ENCODE measurements at places on chromosomes 12 and 14.

GRCh38 chr12:26425587-26426260 is 230.4 kb downstream of the SSPN start:
- DNase-seq = no peak

GRCh38 chr12:13437541-13437940 is 241.0 kb downstream of the EMP1 start:
- DNase-seq = no peak

DNA sequence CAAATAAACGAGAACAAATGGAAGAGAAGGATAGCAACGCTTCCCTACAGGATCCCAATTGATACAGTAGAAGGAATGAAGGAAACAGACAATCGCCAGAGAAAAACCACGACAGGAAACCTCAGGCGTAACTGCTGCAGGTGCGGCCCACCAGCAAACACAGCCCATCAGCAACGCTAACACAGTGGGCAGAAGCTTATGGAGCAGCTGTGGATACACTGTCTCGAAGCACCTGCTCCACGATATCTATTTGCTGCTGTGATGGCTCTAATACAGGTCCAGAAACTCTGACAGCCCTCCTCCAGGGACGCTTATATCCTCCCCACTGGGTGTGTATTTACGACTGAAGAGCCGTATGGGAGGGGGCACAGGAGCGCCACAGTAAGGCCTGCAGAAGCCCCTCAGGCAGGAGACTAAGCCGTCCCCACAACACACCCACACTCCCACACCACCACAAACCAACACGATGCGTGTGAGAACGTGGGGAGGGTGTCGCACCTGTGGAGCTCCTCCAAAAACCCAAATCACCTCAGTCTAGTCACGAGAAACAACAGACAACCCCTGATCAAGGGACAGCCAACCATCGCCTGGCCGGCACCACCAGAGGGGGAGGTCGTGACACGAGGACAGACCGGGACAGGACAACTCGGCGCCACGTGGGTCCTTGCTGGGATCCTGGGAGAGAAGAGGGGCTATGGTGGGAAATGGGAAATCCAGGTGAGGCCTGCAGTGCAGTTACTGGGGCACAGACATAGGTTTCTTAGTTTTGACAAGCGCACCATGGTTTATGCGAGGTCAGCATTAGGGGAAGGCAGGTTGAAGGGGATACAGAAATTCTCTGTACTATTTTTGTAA is 24.0 kb downstream of the POLE start:
- no peak for DNase-seq

- DNase-seq = no peak
Observed at GRCh38 chr14:36271222-36271621, 49.2 kb downstream of the MBIP start.

GRCh38 chr12:57187222-57188089 is 29.1 kb upstream of the NXPH4 start:
- no peak for DNase-seq

DNA sequence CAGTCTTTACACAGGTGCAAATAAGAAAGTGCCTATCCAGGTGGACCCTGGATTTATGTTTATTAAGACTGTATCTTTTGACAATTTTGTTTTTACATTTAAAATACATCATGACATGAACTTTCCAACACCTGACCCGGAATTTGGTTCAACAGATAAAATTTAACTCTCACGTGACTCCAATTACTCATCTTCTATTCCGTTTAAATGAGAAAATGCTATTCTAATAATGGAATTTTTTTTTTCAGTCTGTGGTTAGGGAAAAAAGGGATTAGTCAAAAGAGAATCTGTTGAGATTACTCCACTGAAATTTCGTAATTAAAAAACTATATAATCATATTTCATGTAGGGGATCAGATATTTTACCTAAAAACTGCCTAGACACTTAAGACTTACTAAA is 11.1 kb downstream of the VPS37B start:
- no peak for DNase-seq

GRCh38 chr14:22304326-22304725 is 284.7 kb downstream of the DAD1 start:
- no peak for DNase-seq

DNA sequence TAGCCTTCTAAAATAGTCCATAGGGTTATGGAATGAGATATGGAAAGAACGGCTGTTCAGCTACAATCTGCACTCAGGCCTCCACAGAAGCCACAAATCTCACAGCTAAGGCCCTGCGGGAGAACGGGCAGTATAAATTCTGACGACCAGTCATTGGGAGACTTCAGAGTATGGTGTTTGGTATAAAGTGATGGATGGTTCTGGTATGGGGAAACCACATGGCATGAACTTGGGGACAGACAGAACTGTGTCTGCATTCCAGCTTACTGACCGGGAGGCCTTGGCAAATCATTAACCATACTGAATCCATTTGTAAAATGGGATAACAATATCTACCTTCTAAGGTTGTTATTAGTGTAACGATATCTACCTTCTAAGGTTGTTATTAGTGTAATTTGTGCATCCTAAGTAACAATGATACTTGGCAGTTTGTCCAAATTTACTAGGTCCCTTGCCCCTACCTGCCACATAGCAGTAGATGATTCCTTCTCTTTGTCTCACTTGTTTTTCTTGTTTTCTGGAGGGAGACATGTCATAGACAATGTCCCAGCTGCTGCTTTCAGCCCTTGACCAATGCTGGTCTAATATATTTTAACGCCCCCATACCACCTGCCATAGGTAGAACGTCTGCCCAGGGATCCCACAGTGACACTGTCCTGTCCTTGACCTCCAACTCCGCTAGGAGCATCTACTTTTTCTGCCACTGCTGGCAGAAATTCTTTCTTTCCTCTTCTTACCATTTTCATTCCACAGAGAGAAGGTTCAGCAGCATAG is 6.8 kb downstream of the CDKL1 start:
- no peak for DNase-seq

DNA sequence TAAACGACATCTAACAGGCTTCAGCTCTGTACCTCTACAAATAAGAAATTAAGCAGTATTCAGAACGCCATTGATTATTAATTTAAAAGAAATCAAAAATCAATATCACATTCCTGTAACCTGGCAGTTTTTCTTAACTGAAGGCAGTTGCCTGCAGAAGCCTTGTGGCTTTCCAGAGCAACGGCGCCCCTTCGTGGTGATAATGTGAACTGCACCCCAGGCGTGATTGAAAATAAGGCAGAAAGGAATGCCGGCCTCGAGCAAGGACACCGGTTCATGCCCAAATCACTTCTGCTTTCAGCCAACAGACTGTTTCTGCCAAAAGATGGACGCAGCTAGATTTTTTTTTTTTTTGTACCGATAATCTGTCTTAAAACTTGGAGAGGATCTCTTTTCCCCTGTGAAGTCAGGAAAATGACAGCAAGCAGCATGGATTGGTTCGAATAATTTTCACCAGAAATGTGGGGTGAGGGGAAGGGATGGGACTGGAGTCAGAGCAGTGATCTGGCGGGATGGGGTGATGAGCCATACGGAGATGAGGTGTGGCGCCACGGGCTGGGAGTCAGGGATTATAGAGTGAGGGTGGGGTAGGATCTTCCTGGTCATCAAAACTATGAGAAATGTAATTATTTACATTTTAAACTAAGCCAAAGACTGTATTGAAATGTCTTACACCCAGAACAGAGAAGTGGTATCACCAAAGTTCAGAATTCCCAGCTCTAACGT is 473.0 kb downstream of the DPF3 start:
- DNase-seq = peak; percentile 73

DNA sequence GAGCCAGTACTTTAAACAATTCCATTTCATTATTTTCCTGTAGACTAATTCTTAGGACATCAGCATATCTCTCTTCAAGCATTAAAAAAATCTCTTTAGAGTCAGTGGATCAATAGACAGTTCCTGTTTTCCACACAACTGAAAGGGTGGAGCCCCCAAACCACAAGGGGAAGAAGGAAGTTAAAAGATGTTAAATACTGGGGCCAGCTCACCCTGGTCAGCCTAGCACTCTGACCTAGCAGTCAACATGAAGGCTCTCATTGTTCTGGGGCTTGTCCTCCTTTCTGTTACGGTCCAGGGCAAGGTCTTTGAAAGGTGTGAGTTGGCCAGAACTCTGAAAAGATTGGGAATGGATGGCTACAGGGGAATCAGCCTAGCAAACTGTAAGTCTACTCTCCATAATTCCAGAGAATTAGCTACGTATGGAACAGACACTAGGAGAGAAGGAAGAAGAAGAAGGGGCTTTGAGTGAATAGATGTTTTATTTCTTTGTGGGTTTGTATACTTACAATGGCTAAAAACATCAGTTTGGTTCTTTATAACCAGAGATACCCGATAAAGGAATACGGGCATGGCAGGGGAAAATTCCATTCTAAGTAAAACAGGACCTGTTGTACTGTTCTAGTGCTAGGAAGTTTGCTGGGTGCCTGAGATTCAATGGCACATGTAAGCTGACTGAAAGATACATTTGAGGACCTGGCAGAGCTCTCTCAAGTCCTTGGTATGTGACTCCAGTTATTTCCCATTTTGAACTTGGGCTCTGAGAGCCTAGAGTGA is at the start of gene LYZ:
LYZ (plus strand) TSS at position 220 of the 777 bp plus-strand sequence; CDS start at position 248, 28 bp downstream.
- no peak for DNase-seq

- DNase-seq = no peak
Observed at GRCh38 chr12:89393551-89394121, 41.3 kb upstream of the DUSP6 start.

DNA sequence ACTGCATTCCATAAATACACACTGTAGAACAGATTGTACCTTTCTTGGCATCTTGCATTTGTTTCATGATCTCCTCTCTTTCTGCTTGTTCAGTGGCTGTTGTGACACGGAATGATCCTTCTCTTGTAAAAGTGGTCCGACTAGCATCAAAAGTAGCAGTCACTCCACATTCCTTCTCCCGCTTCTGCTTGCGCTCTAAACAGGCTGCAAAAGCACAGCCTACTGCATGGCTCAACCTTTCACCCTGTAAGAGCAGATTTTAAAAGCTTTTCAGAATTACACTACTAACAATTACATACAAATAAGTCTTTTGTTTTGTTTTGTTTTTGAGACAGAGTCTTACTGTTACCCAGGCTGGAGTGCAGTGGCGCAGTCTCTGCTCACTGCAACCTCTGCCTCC is 49.8 kb downstream of the PAPLN start:
- DNase-seq = no peak

GRCh38 chr14:92546347-92547053 is 32.9 kb downstream of the RIN3 start:
- DNase-seq = no peak

DNA sequence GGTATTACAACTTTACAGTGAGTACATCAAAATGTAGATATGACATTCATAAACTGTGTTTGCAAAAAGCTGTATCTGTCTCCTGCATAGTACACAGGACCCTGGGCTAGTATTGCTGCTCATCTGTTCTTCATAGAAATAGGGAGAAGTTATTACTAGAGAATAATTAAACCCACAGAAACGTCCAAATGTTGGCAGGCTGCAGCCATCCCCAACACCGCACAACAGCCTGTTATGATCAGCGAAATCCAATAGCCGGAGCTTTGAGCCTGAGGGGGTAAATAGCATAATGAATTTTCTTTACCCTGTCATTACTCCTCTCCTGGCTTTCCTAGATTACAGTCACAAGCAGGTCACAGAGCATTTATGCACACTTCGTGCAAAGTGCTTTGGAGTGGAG is 178.0 kb downstream of the DACT1 start:
- DNase-seq = no peak

- no peak for DNase-seq
Observed at GRCh38 chr14:35989736-35990135, 163.6 kb downstream of the BRMS1L start.

DNA sequence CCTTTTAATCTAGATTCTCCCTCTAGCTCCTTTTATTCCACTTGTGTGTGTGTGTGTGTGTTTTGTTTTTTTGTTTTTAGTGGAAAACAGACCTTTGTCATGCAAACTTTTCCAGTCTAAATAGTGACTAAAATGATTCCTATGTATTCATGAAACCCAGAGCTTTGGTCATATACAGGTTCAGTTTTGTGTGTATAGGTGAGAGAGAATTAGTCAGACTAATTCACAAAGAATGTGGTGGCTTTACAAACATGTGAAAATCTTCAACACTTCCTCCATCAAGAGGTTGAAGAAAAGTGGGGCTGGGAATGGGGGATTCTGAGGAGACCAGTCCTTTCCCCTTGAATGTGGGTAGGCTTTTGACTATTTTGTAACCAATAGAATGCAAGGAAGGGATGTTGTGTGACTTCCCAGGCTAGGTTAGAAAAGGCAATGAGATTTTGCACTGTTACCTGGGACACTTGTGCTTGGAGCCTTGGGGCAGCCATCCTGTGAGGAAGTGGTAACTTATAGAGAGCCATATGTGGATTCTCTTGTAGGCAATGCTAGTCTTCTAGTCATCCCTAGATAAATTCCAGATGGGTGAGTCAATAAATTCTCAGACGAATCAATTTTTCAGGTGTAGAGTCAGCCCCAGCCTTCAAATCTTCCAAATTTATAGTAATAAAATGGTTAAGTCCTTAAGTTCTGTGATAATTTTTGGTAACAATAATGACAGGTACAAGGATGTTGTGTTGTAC is 236.1 kb downstream of the CEP128 start:
- DNase-seq = no peak

DNA sequence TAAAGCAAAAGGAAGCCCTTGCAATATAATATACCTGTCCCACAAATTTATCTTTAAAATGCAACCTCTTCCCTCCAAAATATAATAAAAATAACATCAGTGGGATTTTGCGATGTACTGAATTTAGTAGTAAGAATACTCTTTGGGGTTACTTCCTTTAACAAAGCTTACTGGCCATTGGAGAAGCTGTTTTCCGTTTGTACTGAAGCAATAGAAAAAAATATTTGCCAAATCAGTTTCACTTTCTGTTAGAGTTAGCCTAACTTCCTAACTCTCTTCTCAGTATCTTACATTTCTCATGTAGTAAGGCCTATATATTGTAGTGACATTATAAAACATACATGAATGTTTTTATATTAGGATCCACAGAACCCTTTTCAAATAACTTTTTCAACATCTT is 3.7 kb downstream of the MAX start:
- DNase-seq = no peak

GRCh38 chr12:58966939-58967338 is 46.6 kb upstream of the LRIG3 start:
- DNase-seq = no peak

- no peak for DNase-seq
Observed at GRCh38 chr14:98711453-98711852, 560.5 kb downstream of the BCL11B start.

- DNase-seq = no peak
Observed at GRCh38 chr14:36502558-36503508, 17.2 kb downstream of the NKX2-1 start.

GRCh38 chr14:96089401-96089800 is 50.2 kb downstream of the C14orf132 start:
- DNase-seq = no peak

DNA sequence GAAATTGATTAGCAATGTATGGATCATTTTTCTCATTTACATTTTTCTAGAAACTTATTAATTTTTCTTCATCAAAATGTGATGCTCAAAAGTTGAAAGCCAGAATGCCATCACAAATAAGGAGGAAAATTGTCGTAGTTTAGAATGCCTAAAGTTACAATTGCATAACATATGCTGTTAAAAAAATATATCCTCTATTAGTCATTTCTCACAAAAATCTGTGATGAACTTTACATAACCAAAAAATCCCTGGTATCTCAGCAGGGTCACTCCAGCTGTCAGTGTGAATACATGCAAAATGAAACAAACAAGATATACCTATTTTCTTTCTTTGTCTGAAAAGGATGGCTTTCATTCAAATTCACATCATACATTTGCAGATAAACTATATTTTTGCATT is 358.9 kb downstream of the PAWR start:
- DNase-seq = no peak

All from stimulated activated CD4-positive, alpha-beta T cell treated with anti-CD3 and anti-CD28 coated beads, Interleukin-4, amount 100 ng/mL, for 1 hour (primary cell).